Smooth muscle cell of trachea (primary cell): ENCODE measurements at places on chromosomes 4 and X. TPM values are rescaled to one million over a fixed set of nuclear protein-coding genes. Genes with fewer than 3 reads are reported as not detected.

The CLIC2 gene
- 29.4 and 29.8 TPM in 2 replicates for total RNA-seq

The CRMP1 gene
- 0.50 TPM in 1 of 2 replicates, not detected in the other for total RNA-seq

The SPATA18 gene
- total RNA-seq, result 15.4 and 44.8 TPM in 2 replicates

The BTK gene
- total RNA-seq, result 0.15 TPM in 1 of 2 replicates, not detected in the other

The AKAP14 gene
- not detected in 2 replicates for total RNA-seq
